ENCODE measurements at places on chromosomes 3 and 15.

- no peak for DNase-seq
These were observed 106.4 kb upstream of the RPL32 start for GRCh38 chr3:12947504-12948369.

DNA sequence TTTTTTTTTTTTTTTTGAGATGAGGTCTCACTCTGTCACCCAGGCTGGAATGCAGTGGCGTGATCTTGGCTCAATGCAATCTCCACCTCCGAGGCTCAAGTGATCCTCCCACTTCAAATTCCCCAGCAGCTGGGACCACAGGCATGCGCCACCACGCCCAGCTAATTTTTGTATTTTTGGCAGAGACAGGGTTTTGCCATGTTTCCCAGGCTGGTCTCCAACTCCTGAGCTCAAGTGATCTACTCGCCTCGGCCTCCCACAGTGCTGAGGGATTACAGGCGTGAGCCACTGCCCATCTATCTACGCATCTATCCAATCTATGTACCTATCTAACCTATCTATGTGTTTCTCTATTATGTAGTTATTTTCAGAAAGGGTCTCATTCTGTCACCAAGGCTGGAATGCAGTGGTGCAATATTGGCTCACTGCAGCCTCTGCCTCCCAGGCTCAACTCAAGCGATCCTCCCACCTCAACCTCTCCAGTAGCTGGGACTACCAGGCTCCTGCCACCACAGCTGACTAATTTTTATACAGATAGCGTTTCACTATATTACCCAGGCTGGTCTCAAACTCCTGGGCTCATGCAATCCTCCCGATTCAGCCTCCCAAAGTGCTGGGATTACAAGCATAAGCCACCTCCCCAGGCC, 20.2 kb upstream of the GPX1 start:
- no peak for DNase-seq

DNA sequence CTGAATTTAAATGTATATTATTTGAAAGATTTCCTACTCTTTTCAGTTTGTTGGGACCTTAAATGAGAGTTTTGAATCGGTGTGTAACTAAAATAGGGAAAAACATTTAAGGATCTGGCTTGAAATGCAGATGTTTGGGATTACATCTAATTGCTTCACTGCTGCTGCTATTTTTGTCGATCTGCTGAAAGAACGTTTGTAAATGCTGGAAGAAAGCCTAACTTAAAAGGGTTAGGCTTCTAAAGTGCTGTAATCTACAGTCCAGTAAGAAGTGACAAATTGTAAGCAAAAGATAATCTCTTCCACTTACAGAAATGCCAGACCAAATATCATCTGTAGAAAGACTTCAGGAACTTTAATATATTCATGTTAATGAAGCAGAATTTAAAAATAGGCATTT, 691.6 kb downstream of the ZNF385D start:
- DNase-seq = no peak

- no peak for DNase-seq
These were observed 29.0 kb downstream of the GYG1 start for GRCh38 chr3:149020196-149020838.

- no peak for DNase-seq
These were observed 2.1 kb downstream of the SLC41A3 start for GRCh38 chr3:126081618-126082361.
